ENCODE measurements at places on chromosomes 13 and 19.

- DNase-seq = no peak
Observed at GRCh38 chr19:41545547-41545946, 30.4 kb upstream of the CEACAM21 start.

DNA sequence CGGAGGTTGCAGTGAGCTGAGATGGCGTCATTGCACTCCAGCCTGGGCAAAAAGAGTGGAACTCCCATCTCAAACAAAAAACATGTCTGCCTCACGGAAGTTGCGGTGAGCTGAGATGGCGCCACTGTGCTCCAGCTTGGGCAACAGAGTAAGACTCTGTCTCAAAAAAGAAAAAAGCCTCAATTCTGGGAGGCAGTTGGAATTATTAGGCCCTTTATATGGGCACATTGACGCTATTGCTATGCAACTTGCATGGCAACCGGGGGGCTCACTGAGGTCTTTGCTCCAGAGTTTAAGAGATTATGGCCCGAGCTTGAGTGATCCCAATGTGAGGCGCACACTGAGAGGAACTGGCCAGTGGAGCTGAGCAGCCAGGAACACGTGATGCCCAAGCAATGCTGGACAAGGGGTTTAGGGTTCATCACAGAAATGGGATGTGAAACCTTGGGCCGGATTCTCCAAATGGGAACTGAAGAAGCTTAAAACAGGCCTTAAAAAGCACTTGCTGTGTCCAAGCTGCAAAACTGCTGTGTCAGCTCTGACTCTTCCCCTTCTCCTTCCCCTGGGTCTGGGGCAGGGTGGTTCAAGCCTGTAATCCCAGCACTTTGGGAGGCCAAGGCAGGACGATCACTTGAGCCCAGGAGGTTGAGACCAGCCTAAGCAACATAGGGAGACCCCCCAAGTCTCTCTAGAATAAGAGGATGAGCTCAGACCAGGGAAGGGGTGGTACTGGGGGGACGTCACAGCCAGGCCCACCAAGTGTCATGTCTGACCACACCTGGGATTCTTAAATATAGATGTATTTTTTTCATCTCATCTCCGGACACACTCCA, 2.5 kb downstream of the FTL start:
- no peak for DNase-seq

- no peak for DNase-seq
Observed at GRCh38 chr13:95251641-95252040, 49.6 kb downstream of the ABCC4 start.

DNA sequence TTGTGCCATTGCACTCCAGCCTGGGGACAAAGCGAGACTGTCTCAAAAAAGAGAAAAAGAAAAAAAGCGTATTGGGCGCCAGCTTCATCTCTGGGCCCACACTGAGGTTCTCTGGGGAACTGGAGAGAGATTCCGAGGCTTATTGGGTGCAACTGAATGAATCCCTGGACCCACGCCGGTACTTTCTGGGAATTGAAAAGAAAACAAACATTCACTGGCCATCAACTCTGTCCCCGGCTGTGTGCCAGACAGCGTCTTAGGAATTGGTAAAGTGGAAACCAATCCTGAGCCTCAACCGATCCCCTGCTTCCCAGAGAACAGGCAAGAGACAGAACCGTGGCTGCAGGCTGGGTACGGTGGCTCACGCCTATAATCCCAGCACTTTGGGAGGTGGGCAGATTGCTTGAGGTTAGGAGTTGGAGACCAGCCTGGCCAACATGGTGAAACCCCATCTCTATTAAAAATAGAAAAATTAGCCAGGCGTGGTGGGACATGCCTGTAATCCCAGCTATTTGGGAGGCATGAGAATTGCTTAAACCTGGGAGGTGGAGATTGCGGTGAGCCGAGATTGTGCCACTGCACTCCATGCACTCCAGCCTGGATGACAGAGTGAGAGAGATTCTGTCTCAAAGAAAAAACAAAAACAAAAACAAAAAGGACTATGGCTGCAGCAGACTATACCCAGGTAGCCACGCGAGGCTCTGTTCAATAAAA, 8.6 kb downstream of the ANO8 start:
- DNase-seq = no peak

GRCh38 chr13:113147206-113147605, 11.2 kb upstream of the PROZ start:
- no peak for DNase-seq

GRCh38 chr13:84645196-84646012, 763.1 kb upstream of the SLITRK1 start:
- DNase-seq = no peak

DNA sequence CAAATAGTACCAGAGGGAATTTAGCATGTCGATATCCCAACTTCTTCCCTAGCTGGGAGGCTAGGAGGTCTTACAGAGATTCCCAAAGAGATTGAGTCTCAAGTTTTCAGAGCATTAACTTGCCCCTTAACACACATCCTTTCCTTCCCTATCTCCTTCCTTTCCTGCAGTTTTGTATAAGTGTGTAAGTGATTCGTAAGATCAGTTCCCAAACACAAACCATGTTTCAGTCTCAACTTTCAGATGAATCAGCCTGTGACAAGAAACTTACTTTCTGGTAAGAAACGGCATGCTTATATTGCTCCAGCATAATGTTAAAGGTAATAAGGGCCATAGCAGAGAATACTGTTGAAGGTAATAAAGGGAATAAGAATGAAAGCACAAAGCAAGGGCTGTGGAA, 472.2 kb downstream of the LIG4 start:
- DNase-seq = no peak

DNA sequence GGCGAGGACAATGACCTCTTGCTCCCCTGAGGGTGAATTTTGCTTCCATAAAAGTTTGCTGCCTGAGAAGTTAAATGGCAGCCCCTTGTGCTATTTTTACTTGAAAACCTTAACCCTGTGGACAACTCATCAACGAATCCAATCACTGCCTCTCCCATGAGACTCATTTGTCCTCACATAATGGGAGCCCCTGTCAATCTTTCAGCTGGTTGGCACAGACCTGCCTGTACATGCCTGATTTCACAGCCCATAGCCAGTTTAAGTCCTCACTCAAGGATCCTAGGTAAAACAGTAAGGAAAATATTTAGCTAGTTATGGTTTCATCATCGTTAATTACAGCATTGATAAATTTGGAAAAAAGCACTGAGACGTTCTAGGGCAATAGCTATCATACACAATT, 207.4 kb downstream of the NHLRC3 start:
- DNase-seq = no peak

DNA sequence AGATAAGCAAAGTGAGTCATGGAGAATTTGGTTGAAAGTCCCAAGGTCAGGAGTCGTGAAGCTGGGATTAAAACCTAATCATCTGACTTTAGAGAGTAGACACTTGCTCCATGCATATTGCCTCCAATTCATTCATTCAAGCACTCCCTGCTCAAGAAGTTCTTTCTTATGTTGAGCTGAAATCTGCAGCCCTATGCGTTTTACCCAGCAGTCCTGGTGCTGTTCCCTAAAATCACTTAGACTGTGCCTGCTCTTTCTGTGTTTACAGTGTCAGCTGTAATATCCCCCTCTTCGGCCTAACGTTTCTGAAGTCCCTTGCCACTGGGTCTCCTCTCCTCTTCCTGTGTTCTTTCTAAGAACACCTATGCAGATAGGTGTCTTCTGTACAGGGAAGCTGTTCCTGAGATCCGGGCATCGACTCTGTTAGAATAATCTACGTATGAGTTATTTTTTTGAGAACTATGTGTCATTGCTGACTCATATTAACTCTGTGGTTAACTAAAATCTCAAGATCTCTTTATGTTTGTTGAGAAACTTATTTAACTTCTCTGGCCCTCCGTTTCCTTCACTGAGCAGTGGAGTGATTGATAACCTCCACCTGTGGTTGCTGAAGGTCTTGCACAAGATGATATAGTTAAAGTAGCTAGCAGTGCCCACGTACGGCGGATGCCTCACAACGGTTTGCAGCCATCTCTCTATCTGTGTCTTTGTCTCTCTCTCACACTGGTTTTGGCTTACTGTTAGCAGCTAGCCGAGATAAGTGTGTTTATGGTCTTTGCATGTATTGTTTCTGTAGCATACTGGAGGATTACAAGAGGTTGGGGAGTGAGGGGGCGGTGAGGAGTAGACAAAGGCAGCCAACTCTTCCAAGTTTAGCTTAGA, 4.7 kb downstream of the ALOX5AP start:
- DNase-seq = peak; percentile 28

DNA sequence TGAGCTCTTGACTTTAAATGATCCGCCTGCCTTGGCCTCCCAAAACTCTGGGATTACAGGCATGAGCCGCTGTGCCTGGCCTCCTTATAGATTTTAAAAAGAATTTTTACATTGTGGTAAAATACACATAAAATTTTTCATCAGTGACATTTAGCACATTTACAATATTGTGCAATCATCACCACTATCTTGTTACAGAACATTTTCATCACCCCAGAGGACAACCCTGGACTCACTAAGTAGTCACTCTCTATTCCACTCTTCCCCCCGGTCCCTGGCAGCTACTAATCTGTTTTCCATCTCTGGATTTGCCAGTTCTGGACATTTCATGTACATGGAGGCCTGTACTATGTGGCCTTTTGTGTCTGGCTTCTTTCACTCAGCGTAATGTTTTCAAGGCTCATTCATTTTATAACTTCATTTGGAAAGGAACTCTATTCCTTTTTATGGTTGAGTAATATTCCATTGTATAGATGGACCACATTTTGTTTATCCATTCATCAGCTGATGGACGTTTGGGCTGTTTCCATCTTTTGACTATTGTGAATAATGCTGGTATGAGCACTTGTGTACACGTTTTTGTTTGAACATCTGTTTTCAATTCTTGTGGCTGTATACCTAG, 19.9 kb downstream of the MEGF8 start:
- no peak for DNase-seq

DNA sequence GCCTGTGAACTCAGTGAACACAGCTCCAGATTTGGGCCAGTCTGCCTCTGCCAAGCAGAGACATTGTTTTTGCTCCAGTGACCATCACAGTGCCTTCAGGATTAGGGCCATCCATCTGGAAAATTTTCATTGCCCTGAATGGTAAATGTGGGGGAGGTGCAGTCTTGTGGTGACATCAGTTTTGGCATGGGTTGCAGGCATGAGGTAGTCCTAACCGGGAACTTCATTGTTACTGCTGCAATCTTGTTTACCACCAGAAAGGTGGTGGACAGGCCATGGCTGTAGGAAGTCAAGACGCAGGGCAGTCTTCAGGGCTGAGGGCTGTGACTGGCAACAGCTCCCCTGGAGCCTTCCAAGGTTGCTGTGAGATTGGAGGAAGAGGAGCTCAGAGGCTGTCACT, 55.2 kb downstream of the SPATA13 start:
- DNase-seq = no peak

- no peak for DNase-seq
Observed at GRCh38 chr13:96238861-96239260, 149.0 kb downstream of the HS6ST3 start.

DNA sequence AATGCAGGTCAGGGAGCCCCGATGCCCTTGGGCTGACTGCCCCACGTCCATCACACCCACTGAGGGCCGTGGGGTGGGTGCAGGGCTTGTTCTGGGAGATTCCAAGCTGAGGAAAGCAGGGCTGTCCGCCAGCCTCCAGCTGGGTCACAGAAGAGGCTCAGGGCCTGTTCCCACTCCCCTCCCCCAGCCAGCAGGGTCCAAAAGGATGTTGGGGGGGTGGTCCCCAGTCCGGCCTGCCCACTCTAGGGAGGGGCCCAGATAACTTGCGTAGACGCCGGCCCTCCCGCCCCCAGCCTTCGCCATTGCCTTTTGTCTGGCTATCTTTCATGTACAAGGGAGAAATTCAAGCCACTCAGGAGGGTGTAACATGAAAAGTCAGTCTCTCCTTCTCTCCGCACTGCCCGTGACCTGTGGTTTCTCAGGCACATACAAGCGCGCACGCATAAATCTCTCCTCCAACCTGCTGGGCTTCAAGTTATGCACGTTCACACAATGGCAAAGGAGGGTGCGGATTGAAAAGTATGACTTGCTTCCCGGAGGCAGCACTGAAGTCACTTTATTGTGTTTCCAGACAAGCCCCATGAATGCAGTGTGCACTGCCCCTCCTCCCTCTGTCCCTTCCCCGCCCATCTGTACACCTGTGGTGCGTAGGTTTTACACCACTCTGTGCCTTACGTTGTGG, 20.2 kb downstream of the CARM1 start:
- DNase-seq = no peak

- DNase-seq = no peak
Observed at GRCh38 chr19:52992109-52993004, 21.4 kb upstream of the ERVV-1 start.

GRCh38 chr13:98664047-98664446, 87.1 kb upstream of the STK24 start:
- peak; percentile 34 for DNase-seq

DNA sequence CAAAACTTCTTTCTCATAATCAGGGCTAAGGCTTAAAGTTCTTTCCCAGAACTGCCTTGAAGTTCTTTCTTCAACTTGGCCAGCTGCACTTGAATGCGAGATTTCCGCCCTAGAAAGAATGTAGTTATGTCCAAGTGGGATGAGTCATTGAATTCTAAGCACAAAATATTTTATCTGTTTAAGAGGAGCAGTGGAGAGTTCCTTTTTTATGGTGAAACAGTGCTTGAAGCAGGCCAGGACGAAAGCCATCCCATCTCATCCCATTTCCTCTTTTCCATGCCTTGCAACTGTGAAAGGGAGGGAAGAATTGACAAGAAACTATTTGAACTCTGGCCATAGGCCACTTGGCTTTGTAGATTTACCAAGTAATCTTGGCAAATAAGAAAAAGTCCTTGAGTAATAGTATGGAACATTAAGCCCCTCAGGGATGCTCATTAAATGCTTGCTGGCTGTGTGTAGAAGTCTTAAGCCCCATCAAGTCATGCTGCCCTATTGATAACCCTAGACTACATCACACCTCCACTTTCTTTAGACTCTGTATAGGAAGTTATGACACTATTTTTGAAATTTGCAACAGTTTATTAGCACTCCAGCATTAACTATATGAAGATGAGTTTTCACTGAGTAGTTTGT, 174.5 kb downstream of the KCTD12 start:
- no peak for DNase-seq

GRCh38 chr19:45413497-45413896, 7.1 kb downstream of the POLR1G start:
- DNase-seq = no peak

- no peak for DNase-seq
Observed at GRCh38 chr13:70864731-70865130, 756.5 kb upstream of the KLHL1 start.

GRCh38 chr13:89082623-89083022, 1411.5 kb downstream of the SLITRK5 start:
- no peak for DNase-seq

DNA sequence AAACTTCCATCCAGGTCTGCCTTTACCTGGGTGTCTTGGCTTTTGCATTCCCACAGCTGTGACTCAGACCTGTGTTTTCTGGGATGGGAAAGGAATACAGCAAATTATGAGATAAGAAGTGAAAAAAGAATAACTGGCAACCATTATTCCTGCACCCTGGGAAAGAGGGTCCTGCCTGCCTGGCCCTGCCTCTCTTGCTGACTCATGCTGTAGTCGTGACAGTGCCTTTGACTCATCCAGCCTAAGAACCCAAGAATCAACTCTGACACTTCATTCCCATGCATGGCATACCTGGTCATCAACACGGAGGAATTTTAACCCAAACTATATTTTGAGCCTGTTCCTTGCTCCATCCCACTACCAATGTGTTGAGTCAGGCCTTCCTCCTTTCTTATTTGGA, 185.4 kb upstream of the SERP2 start:
- no peak for DNase-seq

- DNase-seq = no peak
Observed at GRCh38 chr13:70172946-70173597, 64.8 kb upstream of the KLHL1 start.

Measured in stimulated activated CD4-positive, alpha-beta T cell treated with anti-CD3 and anti-CD28 coated beads, Interleukin-15, amount 100 ng/mL, for 1 hour (primary cell).